NCI-H2081 (cell line): ENCODE measurements at places on chromosomes 1 and 21.

DNA sequence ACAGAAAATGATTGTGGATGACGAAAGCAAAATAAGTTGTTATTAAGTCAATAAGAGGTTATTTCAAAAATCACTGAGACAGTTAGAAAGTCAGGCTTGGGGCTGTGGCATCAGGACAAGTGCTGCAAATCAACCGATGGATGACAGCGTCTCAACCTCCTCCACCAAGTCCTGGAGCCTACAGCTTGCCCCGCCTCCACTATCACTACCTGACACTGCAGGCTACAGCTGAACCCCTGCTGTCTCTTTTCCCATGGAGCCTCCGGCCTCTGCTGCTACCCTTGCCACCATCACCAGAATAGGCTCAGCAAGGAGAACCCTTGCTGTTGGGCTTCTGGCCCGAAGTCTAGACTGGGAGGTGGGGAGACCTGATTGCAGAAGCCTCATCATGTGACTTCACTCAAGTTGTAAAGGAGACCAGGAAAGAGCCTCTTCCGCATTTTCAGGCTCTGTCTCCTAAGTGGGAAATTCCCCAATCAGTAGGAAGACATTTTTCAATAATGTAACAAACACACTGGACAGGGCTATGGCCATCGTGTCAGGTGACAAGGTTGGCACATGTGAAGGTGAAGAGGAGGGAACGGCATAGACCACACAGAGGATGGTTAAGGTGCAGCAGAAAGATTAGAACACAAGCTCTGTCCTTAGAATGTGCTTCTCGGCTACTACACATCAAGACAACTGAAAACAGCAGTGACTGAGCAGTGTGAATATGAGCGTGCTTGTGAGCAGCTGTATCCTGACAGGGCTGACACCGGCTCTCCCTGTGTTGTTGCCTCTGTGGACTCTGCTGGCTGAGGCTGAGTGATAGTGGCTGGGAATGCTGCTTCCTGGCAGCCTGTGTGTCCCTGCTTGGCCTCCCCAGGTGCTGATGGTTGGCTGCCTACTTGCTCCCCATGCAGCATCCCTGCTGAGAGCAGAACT lies 660.7 kb downstream of the PTPRU start:
- DNase-seq = no peak

DNA sequence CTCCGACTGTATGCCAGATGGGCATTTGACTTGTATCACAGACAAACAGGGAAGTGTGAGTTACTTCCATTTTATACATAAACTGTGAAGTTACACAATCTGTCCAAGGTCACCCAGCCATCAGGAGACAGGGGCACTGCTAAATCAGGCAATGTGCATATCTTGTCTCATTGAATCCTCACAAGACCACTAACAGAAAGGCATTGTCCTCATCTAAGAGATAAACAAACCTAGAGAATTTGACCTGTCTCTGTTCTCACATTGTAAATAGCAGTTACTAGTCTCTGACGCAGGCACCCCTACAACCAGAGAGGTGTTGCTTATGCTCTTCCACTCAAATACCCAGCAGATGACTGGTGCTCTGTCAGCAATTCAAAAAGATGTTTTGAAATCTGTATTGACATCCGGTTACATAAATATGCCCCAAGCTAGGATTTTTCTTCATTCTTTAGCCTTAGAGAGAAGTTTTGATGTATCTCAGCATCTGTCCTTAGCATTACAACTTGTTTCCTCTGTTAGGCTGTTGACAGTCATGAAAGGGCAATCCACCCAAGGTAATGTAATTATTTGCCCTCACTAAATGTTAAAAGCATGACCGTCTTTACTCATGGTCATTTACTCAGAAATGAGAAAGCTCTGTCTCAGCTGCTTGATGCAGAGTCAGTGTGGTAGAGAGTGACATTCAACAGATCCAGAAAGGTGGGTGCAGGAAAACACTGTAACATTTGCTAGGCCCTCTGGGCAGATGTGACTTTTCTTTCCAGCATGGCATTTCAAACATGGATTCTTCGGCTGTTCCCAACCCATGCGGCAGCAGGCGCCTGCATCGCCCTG lies 51.9 kb upstream of the ZNF326 start:
- no peak for DNase-seq

DNA sequence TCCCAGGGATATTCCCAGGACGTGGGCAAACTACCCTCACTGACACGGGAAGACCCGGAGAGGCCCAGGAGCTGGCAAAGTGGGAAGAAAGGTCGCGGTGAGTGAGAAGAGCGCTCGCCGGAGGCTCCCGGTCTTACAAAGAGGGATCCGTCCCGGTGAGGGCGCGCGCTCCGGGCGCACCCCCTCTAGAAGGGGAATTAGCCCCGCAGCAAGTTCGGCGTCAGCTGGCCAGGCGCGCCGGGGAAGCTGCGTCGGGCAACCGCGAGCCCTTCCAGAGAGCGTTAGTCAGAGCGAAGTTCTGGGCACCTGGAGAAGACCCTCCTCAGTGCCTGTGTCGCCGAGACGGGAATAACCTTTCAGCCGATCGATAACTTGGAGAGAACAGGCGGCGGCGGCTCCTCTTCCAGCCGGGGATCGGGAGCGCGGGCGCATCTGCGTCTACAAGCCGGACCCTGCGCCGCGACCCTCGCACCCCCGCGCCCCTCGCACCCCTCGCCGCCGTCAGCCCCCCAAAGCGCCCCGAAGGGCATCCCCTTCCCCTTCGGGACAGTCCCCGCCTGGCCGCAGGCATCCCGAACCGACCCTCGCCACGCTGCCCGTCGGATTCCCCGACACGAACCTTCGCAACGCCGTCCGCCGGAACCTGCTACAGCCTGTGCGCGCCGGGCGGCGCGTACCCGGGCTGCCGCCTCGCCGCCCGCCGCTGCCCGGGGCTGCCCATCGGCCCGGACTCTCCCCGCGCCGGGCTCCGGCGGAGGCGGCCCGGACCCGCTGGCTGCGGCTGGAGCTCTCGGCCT lies 485 bp downstream of the SIPA1L2 start:
- DNase-seq = peak; percentile 12

DNA sequence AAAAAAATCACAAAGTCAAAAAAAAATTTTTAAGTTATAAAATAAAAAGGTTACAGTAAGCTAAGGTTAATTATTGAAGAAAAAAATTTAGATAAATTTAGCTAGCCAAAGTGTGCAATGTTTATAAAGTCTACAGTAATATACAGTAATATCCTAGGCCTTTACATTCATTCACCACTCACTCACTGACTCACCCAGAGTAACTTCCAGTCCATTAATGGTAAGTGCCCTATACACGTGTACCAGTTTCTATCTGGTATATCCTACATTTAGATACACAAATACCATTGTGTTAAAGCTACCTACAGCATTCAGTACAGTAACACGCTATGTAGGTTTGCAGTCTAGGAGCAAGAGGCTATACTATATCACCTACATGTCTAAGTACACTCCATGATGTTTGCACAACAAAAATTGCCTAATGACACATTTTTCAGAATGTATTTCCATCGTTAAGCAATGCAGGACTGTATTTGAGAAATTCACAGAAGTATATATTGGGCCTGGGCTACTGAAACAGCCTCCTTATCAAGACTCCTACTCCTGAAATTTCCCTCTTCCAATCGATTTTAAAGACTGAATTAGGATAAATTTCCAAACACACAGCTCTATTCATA lies 155.1 kb downstream of the COP1 start:
- no peak for DNase-seq
